G401 (cell line): ENCODE measurements at places on chromosomes 7 and 10. TPM values are rescaled to one million over a fixed set of nuclear protein-coding genes. Genes with fewer than 3 reads are reported as not detected.

The VAX1 gene
- total RNA-seq: not detected in 2 replicates

The GNG11 gene
- total RNA-seq: not detected in 2 replicates

The IKZF1 gene
- not detected in 2 replicates for total RNA-seq

The PLOD3 gene
- 18.0 and 38.1 TPM in 2 replicates for total RNA-seq

The TUBAL3 gene
- total RNA-seq: not detected in 2 replicates

The CARD11 gene
- total RNA-seq: 0.12 TPM in 1 of 2 replicates, not detected in the other
